Stromal cell of bone marrow (primary cell): ENCODE measurements at places on chromosomes 12 and 14.

DNA sequence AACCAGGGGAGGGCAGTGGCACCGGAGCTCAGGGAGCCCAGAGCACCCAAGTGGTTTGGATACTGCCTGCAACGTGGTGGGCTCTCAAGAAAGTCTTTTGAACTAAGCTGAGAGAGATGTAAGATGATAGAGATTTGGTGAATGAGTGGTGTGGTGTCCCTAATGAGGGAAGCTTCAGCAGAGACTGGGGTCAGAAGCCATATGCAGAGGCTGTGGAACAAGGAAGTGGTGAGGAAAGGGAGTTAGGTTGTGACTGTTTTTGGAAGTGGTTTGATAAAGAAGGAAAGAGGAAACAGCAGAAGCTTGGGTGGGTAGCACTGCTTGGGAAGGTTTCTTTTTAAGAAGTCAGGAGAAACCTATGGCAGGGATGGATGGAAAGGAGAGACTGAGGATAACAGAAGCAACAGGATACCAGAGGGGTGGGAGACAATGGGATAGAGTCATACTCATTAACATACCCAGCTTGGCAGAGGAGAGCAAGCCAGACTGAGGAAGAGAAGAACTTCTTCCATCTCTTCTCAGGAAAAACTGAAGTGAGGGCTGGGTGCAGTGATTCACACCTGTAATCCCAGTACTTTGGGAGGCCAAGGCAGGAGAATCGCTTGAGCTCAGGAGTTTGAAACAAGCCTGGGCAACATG is 24.1 kb downstream of the SLC4A8 start:
- DNase-seq, result no peak

DNA sequence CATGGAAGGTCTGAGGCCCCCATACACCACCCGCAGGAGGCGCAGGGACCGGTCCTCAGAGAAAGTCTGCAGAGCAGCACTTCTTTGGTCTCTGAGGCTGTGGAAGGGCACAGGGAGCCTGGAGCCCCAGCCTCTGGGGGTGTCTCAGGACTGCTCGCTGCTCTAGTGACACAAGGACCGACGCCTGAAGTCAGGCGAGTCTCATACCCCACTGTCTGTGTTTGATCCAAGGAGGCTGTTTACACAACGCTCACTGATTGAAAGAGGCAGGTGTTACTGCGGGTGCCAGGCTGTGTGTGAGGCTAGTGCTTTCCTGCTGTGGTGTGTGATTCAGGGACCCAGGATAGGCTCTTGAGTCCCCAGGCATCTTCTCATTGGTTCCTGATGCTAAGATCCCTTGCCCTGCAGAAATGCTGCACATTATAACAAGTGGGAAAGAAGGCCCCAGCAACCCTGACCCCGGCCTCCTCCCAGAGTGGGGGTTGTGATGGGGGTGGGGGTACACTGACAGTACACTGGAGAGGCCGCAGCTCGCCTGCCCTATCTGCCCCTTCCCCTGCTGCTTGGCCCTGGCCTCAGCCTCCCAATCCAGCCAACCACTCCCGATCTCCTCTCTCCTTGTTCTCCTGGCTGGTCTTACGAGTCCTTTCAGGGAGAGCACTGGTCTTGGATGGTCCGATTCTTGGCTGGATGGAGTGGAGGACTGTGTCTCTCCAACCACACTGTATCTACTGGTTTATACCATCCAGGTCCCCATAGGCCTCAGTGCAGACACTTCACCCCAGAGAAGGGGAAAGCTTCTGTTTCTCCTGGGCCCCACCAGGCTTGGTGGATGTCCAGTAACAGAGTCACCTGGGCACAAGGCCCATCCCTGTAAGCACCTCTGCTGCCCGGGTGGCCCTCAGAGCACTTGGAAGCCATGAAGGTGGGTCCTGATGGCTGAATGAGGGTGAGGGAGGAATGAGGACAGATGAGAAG is 6.6 kb downstream of the CACNA2D4 start:
- no peak for DNase-seq

- no peak for DNase-seq
Measured at GRCh38 chr14:20976291-20976690, 13.5 kb upstream of the METTL17 start.

DNA sequence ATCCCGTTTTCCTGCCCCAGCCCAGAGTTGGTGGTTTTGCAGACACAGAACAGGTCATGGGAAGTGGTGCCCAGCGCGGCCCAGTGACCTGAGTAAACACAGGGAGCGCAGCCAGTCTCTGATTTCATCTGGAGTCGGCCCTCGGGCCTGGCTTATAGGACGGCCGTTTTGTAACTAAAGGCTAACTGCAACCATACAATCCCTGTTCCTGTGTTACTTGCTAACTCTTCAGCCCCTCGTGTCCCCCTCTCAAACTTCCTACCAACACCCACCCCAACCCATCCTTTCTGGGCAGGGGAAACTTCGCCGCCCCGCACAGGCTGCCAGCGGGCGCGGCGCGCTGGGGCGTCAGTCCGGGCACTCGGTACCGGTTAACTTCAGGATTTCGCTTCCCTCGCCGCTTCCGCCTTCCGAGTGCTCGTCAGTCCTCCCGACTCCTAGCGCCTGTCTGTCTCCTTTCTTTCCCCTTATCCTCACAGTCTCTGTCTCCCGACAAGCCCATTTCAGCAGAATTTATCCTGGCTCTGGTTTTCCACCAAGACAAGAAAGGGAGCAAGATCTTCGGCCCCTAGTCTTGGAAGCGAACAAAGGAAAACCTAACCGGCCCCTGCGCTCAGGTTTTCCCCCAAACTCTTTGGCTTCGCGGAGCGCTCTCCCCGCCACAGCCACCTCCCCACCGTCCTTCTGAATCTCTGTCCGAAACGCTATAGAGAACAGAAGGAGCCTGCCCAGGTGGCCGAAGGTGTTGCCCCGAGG is 2.0 kb downstream of the SIX1 start:
- DNase-seq, result peak; percentile 65

GRCh38 chr14:60095781-60096450 is 4.2 kb downstream of the PCNX4 start:
- no peak for DNase-seq

GRCh38 chr12:115943630-115944391 is 333.7 kb downstream of the MED13L start:
- DNase-seq, result no peak

- no peak for DNase-seq
Measured at GRCh38 chr12:113284751-113285150, 50.2 kb downstream of the SLC8B1 start.

DNA sequence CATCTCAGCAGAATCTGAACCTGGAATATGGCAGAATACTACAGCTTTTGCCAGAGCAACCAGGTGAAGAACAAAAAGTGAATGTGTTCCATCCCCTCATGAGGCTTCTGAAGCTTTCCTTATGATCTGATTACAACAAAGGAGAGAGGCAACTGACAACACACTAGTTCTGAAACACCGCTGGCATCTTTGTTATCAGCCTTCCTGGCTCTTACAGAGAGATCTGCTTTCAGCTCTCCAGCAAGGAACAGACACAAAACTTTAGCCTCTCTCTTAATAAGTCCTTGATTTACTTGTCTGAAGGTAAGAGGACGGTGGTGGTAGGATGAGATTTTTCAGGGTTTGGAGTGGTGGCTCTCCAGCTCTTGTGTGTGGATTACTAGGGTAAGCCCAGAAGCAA is 227.0 kb downstream of the PPM1H start:
- no peak for DNase-seq

DNA sequence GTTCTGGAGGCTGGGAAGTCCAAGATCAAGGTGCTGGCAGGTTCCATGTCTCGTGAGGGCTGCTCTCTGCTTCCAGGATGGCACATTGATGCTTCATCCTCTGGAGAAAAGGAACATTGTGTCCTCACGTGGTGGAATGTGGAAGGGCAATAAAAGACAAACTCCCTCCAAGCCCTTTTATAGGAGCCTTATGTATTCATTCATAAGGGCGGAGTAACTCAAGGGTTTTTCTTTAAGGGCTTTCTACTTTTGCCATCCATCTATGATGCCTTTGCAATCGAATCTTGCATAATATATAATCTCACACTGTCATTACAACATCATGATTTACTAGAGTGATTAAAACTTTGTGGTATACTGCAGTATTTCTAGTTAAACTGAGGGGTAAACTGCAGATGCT is 132.7 kb upstream of the DDHD1 start:
- DNase-seq, result no peak

- no peak for DNase-seq
Measured at GRCh38 chr14:58643366-58643765, 5.6 kb downstream of the DACT1 start.

DNA sequence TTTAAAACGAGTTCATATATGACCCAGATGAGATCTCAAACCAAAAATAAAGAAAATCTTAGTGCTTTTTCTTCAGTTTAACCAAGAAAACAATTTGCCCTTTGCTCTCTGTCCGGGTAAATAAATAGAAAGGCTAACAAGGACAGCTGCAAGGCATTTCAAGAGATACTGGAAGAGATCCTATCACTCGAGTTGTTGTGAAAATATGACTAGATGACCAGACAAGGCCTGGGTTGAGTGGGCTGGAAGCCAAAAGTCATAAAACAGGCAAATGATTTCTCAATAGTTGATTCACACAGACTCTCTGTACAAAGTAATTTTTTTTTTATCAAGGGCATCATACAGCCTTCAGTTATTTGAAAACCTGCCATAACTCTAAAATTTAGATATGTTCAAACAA is 55.9 kb upstream of the AVPR1A start:
- peak; percentile 19 for DNase-seq

GRCh38 chr14:95769976-95770375 is 56.1 kb upstream of the TCL1A start:
- no peak for DNase-seq

DNA sequence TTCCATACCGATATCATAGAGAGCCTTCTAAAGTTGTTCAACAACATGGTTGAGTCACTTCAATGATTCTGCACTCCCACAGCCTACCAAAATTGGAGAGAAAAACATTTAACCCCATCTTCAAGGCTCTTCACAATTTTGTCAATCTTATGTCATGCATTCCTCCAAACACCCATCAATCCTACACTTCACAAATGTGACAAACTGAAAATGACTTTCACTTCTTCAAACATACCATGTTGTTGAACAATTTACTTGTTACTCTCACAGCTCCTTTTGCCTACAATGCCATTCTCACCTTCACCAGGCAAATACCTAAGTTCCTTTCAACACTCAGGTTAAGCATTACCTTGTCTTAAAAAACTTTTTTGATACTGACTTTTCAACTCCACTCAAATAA is 88.0 kb downstream of the OSBPL8 start:
- no peak for DNase-seq

DNA sequence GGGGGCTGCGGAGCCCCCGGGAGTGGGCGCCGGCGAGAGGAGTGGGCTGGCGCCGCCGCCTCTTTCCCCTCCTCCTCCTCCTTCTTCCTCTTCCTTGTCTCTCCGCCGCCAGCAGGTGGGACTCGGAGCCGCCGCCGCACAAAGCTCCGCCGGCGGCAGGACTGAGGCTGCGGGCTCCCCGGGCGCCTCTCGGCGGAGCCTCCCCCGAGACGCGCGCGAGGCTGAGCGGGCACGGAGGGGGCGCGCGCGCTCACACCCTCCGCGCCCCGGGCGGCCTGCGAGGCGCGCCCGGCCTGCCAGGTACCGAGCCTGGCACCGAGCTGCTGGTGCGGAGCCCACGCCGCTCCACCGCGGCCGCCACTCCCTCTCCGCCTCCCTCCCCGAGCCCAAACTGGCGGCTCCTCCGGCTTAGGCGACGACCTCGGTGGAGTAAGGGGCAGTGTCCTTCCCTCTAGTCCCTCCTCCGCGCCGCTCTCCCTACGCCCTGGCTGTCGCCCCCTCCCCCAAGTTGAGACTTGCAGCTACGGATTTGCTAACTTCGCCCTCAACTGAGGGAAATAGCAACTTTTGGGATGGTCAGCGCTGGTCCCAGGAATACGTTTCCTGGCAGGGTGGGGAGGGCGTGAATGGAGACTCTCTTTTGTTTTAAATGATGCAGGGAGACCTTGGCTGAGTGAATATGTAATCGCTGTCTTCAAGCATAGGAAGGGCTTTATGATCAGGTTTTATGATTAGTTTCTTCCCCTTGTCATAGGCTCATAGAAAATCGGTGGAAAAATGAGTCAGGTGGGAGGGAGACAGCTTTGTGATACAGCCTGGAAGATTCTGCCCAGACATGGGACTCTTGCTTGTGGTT is 199.5 kb upstream of the CAND1 start:
- no peak for DNase-seq

DNA sequence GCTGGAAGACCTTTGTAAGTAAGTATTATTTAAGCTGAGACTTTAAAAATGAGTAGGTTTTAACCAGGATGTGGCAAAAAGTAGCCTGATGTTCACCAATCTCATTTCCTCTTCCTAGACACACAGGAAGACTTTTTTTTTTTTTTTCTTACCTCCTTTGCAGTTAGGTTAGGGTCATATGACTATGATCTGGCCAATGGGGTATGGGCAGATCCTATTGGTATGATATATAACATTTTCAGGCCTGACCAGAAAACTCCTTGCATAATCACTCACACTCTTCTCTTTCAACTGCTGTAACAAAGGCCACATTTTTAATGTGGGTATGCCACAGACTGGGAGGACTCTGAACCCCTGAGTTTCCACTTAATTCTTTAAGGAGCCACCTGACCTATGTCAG is 2.7 kb upstream of the RPS6KA5 start:
- no peak for DNase-seq

DNA sequence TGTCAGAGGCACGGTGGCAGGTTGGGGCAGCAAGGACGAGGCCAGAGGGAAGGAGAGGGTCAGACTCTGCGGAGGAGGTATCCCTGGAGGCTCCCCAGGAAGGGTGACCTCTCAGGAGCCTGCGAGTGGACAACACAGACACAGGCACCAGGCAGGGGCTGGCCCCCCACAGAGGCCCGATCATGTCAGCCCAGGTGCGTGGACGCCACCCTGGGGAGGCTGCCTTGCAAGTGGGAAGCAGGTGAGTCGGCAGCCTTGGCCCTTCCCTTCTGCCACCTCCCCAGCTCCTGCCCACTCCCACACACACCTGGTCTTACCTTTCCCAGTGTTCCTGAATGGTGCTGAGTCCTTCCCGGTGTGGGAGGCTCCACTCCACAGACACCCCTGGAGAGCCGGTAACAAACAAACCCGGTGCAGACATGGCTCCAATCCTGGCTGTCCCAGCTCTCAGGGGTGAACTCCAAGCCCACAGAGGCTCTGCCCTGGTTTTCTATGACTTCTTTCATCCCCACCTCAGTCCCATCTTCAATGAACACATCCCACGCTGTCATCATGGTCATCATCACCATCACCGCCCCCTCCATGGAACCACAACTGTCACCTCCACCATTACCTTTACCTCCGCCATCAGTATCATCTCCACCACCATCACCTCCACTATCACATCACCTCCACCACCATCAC is 5.2 kb downstream of the ZBTB42 start:
- no peak for DNase-seq

GRCh38 chr14:53306911-53307310 is 153.8 kb upstream of the DDHD1 start:
- DNase-seq, result peak; percentile 30

- no peak for DNase-seq
Measured at GRCh38 chr14:34935488-34935887, 47.3 kb upstream of the SRP54 start.

GRCh38 chr12:120930032-120930431 is 25.9 kb upstream of the SPPL3 start:
- DNase-seq, result no peak
